Activated gamma-delta T cell (primary cell): ENCODE measurements at places on chromosomes 1 and 21.

- DNase-seq: no peak
These were observed 11.5 kb upstream of the LAPTM5 start for GRCh38 chr1:30768830-30769718.

GRCh38 chr1:78577257-78578100 lies 42.8 kb upstream of the IFI44L start:
- DNase-seq: no peak

DNA sequence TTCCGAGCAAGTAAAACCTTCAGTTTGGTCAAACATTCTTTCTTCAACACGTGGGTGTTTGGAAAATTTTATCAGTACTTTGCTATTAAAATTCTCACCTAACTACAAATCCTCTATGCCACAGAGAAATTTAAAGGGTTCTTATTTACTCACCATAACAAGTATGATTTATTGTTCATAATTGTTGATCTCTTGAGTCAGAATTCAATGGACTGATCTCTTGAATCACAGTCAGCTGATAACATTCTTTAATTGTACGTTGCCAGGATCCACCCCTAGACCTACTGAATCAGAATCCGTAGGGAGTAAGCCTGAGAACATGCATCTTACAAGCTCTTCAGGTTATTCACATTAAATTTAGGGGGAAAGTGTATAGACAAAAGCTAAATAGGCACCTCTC lies 51.2 kb downstream of the DIPK1A start:
- DNase-seq: no peak

- no peak for DNase-seq
These were observed 127.7 kb downstream of the S1PR1 start for GRCh38 chr1:101364370-101365120.

DNA sequence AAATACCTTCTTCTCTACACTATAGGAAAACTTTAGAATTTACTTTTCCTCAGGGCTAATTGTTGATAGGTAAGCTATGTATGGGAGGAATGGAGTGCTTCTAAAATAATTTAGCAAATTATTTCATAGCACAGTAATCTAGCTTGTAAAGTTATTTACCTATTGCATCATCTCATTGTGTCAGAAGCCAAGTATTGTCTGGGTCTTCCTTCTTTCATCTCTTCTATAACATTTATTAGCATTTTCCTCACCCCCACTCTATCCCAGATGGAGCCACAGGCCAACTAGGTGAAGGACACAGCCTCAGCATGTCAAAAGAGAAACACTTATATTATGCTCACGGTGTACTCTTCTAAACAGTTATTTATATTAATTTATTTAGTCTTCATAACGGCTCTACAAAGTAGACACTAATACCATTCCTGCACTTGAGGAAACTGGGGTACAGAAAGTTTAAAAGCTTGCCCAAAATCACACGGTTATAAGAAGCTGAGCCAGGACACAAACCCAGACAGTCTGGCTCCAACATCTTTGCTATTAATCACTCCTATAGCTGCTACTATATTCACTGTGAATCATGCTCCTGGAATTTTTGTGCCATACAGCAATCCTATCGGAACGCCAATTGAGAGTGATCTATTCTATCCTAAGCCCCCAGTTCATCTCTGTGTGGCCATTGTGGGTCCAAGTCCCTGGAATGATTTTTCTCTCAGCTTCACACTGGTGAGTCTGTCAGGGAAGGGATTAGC lies 43.1 kb downstream of the OR10J5 start:
- no peak for DNase-seq

- no peak for DNase-seq
These were observed 150.6 kb downstream of the RWDD3 start for GRCh38 chr1:95384567-95384966.

DNA sequence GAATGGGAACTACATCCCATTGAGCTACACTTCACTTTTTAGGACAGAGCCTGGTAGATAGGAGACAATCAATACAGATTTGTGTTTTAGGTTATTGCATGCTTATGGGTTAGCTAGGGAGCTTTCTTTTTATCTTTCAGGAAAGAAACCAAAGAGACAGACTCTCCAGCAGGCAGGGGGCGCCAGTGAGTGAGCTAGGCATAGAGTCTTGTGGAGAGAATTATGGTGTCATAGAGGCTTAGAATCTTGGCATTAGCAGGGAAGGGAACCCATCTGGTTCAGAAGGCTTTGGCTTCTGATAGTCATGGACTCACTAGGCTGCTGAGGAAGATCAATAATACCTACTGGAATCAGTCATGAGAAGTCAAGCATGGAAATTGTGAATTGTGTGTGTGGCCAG lies at the start of gene SMCP:
Gene SMCP, plus strand, starts transcription at position 281 of the 400 bp plus-strand sequence. CDS start 6,101 bp downstream, outside the sequence.
- DNase-seq: no peak

DNA sequence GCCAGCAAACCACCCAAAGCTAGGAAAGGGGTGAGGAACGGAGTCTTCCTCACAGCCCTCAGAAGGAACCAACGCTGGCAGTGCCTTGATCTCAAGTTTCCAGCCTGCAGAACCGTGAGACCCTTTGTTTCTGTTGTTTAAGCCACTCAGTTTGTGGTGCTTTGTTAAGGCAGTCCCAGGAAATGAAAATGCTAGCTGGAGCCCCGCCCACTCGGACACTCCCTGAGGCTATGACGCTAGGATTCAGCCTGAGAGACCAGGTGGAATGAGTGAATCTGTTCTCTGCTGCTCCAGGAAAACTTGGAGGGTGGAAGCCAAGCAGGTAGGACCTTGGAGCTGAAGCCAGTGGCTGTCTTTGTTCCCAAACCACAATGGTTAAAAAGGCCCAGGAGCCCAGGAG lies 196.5 kb upstream of the POU3F1 start:
- no peak for DNase-seq

GRCh38 chr1:154481053-154481452 lies 21.0 kb upstream of the TDRD10 start:
- no peak for DNase-seq

- no peak for DNase-seq
These were observed 9.0 kb upstream of the CSF1 start for GRCh38 chr1:109901524-109902145.

DNA sequence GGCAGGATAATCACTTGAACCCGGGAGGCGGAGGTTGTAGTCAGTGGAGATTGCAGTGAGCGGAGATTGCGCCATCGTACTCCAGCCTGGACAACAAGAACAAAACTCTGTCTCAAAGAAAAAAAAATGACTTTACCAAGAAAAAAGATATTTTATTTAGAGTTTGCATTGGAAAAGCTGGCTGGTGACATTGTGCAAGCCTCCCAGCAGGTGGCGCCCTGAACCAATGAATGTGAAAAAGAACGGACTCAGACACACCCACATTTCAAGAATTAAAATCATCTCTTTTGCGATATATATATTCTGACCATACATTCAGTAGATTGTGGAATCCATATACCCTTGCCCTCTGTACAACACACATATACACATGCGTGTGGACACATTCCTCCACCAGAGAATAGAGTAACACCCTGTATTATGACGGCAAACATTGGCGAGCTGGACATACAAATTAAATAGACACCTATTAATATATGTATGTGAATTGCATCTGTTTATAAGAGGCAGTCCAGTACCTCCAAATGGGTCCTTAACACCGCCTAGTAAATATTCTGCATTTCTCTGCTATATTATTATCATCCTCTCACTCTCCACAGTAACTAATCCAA lies 39.0 kb upstream of the CADM3 start:
- no peak for DNase-seq

DNA sequence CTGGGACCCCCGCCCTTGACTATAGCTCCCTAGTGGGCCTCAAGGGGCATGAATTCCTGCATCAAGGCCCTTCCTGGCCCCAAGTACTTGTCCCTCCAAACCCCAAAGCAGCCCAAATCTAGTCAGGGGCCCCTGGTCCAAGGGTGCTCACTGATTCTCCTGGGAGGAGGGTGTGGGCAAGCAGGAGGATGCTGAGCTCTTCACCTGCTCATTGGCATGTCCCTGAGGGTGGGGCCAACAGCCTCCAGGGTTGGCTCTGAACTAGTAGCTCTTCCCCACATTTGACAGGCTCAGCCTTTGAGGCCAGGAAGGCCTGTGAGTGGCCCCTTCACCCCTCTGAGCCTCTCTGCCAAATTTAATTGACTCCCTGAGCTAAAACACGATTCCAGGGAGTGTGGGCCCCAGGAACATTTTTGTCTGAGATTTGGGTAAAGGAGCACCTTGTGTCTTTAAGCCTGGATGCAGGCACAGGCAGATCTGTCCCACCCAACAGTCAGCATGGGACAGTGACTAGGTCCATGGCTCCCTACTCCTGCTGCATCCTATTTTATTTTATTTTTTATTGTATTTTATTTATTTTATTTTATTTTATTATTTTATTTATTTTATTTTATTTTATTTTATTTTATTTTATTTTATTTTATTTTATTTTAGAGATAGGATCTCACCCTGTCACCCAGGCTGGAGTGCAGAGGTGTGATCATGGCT lies 11.0 kb upstream of the WNT9A start:
- no peak for DNase-seq
